T follicular helper cell (primary cell): ENCODE measurements at places on chromosomes 2 and 18.

GRCh38 chr2:70680735-70681134 is 87.3 kb downstream of the ADD2 start:
- DNase-seq = no peak

- no peak for DNase-seq
Measured at GRCh38 chr18:36047521-36047920, 19.8 kb downstream of the RPRD1A start.

DNA sequence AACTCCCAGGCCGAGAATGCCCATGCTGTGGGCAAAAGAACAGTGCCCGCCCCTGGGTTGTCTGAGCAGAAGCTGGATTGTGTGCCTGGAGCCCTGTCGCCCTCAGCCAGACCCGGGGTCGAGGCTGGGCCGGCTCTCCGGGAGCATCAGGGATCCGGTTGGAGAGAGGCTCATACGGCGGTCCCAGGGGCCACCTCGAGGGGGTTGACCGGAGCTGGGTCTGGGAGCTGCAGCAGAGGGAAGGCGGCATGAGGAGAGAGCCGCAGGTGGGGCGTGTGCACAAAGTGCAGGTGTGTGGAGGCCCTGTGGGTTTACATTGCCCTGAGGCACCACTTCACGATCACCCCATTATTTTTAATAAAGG is 39.5 kb downstream of the MBP start:
- no peak for DNase-seq

- no peak for DNase-seq
Measured at GRCh38 chr2:225771701-225772100, 372.2 kb downstream of the NYAP2 start.

DNA sequence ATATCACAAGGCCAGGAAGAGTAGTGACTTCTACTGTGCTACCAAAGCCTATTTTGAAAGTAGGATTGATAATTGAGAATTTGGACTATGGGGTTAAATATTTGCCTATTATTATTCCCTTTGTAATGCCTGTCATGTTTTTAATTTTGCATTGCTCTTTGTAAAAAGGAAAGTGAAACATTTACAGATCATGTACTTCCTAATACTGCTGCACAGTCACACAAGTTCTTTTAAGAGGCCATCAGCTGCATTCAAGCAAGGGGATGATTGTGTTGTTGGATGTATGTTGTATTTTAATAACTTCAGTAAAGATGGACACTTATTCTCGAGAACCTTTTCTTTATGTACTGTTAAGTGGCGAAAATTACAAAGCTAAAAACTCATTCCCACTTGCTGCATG is 70.1 kb downstream of the PLEKHA3 start:
- DNase-seq = no peak

GRCh38 chr2:128545829-128546228 is 227.2 kb upstream of the HS6ST1 start:
- DNase-seq = no peak
